ENCODE measurements at places on chromosomes 11 and 22.
A peak's percentile ranks its signal among the peaks of the same experiment; 100 is the strongest.

- H3K4me1 ChIP-seq: peaks cover 31% of the 10 kb centered on the region
- DNase-seq: no peak
- H3K4me3 ChIP-seq: no peak overlapping the region
- no peaks in the 10 kb centered on the region for H3K27me3 ChIP-seq
These were observed 187.7 kb upstream of the E2F8 start for GRCh38 chr11:19428206-19429002.

DNA sequence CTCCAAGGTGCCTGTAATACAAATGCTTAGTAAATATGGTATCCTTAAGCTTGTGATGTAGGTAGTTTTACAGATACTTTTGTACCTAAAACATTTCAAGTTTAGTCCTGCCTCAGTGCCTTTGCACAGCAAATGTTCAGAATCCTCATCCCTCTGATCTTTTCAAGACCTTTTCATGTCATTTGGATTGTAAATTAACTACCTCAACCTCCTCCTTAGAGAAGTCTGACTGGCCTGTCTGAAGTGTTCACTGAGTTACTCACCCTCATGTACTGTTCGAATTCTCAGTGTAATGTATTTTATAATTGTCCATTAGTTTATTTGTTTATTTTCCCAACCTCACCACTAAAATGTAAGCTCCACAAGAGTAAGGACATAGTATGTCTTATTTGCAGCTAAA lies 147.5 kb downstream of the ELP4 start:
- H3K4me3 ChIP-seq: no peak overlapping the region
- DNase-seq: no peak
- H3K27ac ChIP-seq: no peak overlapping the region

- no peak overlapping the region for H3K27ac ChIP-seq
- H3K27me3 ChIP-seq: no peaks in the 10 kb centered on the region
- H3K4me3 ChIP-seq: no peak overlapping the region
- no peaks in the 10 kb centered on the region for H3K4me1 ChIP-seq
- no peak for DNase-seq
- no peaks in the 10 kb centered on the region for H3K36me3 ChIP-seq
These were observed 4.0 kb downstream of the AIFM3 start for GRCh38 chr22:20970939-20971657.

DNA sequence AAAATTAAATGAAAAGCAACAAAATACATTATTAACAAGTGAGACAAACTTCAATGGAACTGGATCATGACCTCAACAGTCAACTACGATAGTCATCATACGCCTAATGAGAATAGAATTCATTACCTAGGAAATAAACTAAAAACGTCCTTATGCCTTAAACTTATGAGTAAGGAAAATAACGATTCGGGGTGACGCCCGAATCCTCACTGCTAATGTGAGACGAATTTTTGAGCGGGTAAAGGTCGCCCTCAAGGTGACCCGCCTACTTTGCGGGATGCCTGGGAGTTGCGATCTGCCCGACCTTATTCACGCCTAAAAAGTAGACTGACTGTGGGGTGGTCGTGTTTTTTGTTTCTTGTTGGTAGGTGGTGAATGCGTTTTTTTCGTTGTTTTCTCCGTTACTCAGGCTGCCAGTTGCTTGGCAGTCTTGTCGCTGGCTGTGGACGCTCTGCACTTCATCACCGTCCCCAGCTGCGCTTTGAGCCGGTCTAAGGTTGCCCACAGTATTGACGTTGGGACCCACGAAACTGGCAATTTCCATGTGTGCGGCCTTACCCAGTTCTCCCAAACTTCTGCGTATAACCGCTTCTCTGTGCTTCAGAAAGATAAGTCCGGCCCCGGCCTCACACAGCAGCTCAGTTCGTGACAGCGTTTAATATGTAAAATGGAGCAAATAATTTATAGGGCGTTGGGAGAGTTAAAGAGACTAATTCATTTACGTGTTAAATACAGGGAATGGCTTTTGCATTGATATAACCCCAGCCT lies 593 bp upstream of the POLDIP3 start:
- peak; percentile 88 for DNase-seq
- H3K36me3 ChIP-seq: no peaks in the 10 kb centered on the region
- peaks cover 61% of the 10 kb centered on the region for H3K4me1 ChIP-seq
- peak overlapping the region; percentile 94 for H3K27ac ChIP-seq
- no peak overlapping the region for H3K4me3 ChIP-seq

DNA sequence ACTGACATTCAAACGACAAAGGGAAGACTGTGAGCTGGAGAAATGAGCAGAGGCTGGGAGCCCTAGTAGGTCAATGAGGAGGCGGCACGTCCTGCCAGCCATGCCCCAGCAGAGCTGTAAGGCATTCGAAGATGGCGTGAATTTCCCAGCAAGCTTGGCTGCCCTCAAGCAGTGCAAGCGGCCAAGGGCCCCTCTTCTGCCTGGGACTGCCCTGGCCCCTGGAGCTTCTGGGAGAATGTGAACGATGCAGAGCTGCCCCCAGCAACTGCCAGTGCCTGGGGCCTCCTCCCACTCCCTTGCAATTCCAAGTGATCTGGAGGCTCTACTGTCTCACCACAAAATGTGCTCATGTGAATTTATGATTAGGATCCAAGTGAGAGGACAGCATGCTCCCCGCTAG lies 4.3 kb downstream of the PPM1F start:
- peaks cover 14% of the 10 kb centered on the region for H3K4me1 ChIP-seq
- no peak for DNase-seq
- H3K27me3 ChIP-seq: no peaks in the 10 kb centered on the region
- no peak overlapping the region for H3K4me3 ChIP-seq
- H3K36me3 ChIP-seq: peaks cover 2% of the 10 kb centered on the region
- peak overlapping the region; percentile 39 for H3K27ac ChIP-seq

DNA sequence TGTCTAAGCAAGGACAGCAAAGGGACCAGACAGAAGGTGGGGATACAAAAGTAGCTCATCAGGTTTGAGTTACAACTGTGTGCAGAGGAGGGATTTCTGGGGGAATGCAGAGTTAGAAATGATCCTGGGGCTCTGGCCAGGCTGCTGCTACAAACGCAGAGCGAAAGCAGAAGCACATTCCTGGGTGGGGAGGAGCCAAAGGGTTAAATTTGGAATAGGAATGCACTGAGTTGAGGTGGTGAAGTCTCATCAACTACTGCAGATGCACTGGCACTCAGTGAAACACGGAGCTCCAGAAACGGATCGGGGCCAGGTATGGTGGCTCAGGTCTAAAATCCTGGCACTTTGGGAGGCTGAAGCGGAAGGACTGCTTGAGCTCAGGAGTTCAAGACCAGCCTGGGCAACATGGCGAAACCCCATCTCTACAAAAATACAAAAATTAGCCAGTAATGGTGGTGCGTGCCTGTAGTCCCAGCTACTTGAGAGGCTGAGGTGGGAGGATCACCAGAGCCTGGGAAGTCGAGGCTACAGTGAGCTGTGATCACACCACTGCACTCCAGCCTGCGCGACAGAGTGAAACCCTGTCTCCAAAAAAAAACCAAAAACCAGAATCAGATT lies 3.2 kb downstream of the CHKA start:
- no peaks in the 10 kb centered on the region for H3K36me3 ChIP-seq
- DNase-seq: no peak
- no peak overlapping the region for H3K4me3 ChIP-seq
- H3K27ac ChIP-seq: peak overlapping the region; percentile 97

DNA sequence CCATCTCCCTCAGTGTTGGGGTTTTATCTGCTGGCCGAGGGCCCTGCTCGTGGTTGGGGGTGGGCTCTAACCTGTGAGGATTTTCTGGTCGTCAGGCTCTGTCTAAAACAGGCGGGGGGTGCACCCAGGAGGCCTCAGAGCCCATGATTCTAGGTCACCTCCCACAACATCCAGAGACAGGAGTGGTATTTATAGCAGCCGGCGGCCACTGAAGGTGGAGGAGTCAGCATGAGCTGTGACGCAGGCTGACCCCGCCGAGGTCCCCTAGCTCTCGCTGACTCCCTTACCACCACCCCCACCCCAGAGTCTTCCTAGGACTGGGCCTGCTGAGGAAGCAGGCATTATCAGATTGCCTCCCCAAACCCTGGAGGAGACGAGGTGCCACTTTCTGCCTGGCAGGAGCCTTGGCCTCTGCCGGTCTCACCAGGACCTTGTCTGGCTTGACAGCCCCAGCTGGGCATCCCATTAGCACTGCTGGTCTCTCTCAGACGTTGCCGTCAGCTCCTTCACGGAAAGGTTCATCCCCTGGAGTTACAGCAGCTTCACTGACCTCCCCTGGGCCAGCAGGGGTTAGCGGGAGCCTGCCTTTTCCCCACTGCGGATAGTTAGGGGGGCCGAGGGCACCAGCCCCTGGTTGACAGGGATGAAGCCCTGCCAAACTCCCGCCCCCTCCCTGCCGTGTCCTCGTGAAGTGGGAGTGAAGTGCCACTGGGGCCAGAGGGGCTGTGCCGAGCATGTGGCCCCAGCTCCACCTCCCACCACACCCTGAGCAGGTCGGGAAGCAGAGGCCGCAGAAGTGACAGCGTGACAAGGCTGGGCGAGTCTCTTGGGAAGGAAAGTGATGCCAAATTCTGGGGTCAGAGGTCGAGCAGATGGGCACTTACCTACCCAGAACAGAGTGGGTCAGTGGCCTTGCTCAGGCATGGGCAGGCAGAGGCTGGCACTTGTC lies 26.5 kb downstream of the DAGLA start:
- H3K4me1 ChIP-seq: peaks cover 2% of the 10 kb centered on the region
- H3K27ac ChIP-seq: no peak overlapping the region
- no peaks in the 10 kb centered on the region for H3K36me3 ChIP-seq
- no peaks in the 10 kb centered on the region for H3K27me3 ChIP-seq

DNA sequence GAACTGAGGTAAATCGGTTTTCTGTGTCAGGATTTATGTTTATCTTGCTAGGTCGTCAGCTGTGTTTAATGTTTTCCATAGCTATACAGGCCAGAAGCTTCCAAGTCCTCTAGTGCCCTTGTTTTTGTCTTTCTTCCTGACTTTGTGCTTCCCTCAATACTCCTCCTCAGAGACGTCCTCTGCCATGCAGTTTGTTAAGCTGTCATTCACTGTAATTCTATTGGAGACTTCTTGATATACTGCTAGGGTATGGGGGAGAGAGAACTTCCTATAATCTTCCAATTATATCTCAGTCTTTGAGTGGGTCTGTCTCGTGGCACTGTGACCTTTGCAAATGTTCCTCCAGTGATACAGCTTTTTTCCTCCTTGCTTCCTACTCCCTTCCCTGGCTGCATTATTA lies 327.3 kb upstream of the ANO5 start:
- no peak overlapping the region for H3K27ac ChIP-seq
- no peak overlapping the region for H3K4me3 ChIP-seq
- H3K27me3 ChIP-seq: no peaks in the 10 kb centered on the region
- H3K36me3 ChIP-seq: no peaks in the 10 kb centered on the region
- no peak for DNase-seq

DNA sequence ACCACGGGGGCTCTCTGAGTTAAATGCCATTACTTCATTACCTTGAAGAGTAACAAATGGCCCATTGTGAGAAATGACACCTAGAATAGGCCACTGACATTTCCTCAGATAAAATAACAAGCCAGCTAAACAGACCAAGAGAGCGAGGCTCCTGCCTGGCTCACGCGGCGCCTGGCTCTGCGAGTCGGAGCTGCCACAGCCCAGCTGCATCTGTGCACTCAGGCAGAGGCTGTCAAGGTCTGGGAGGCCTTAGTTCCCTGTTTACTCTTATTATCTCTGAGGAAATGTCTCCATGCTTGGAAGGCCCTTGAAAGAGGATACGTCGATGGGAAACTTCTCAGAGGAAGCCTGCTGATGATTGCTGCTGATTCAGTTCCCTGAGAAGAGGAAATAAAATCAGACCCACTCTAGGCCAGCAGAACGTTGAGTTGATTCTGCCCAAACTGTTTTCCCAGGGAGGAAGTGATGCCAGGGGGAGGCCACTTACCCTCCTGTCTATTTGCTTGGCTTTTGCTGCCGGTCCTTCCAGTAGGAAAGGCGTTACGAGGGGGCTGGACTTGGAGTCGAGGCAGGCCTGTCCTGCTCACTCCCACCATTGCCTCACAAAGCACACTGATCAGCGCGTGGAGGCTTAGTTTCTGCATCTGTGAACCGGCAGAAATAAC lies 208.8 kb downstream of the TBC1D22A start:
- no peak overlapping the region for H3K4me3 ChIP-seq

- peak overlapping the region; percentile 86 for H3K27ac ChIP-seq
- no peaks in the 10 kb centered on the region for H3K27me3 ChIP-seq
- H3K4me1 ChIP-seq: peaks cover 53% of the 10 kb centered on the region
- no peak for DNase-seq
- H3K4me3 ChIP-seq: peak overlapping the region; percentile 58
- H3K36me3 ChIP-seq: no peaks in the 10 kb centered on the region
These were observed 49.7 kb downstream of the TRIOBP start for GRCh38 chr22:37746366-37747079.
